ENCODE measurements at places on chromosomes 12 and 14.
A peak's percentile ranks its signal among the peaks of the same experiment; 100 is the strongest.

DNA sequence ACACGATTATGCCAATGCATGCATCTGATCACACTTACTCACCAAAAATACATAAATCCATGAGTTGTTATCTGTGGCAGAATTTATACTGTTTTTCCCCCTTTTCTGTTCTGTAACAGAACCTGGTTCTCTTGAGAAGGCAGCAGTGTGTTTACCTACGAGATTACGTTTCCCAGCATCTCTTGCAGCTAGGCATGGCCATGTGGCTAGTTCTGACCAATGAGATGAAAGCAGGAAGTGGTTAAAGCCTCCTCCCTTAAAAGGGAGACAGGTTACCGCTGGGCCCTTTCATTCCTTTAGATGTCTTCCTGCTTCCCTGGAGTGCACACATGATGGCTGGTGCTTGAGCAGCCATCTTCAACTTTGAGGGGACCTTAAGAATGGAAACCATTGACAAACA, 11.7 kb upstream of the ASPG start:
- DNase-seq: no peak

GRCh38 chr12:118307069-118307954, 65.4 kb downstream of the TAOK3 start:
- DNase-seq: no peak

GRCh38 chr14:61281186-61281947, at the start of gene TMEM30B:
Gene TMEM30B, minus strand, starts transcription at chr14:61281338. Its CDS starts 191 bp downstream, at chr14:61281147.
- DNase-seq: peak; percentile 28

DNA sequence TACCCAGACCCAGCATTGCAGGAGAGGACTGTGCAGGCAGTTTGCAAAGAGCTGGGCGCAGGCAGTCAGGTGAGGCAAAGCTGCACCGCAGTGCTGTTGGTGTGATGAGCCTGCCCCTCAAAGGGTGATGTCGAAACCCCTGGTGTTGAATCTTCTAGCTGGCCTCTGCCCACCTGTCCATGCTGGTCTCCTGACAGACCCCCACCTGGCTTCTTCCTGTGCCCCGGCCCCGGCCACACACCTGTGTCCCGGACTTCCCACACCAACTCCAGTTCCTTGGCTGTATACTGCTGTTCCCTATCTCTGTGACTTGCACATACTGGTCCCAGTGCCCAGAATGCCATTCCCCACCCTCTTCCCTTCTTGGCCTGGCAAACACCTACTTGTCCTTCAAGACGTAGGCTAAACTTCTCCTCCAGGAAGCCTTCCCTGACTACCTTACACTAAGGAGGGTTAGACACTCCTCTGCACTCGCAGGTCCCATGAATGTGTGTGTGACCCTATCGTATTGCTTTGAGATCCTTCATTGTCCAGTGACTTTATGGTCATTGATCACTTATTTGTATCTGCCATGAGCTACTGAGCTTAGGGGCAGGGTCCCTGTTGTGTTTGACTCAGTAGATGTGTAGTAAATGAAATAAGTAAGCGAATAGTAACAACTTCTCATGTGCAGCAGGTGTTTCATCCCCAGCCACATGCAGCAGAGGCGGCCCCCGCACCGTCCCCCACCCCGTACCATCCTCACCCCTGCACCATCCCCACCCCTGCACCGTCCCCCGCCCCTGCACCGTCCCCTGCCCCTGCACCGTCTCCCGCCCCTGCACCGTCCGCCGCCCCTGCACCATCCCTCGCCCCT, 37.4 kb downstream of the ESRRB start:
- DNase-seq: no peak

- no peak for DNase-seq
Observed at GRCh38 chr12:58896278-58896677, 24.0 kb downstream of the LRIG3 start.
